ENCODE measurements at places on chromosomes 3 and 15. TPM values are rescaled to one million over a fixed set of nuclear protein-coding genes. Genes with fewer than 3 reads are reported as not detected.
A peak's percentile ranks its signal among the peaks of the same experiment; 100 is the strongest.

- no peak for DNase-seq
Measured at GRCh38 chr3:11819146-11819689, 27.5 kb downstream of the TAMM41 start.

PROS1 gene
- 2.3 TPM for total RNA-seq

LNP1 gene
- total RNA-seq, result 1.5 TPM

RPL15 gene
- total RNA-seq, result 1,190 TPM

DNA sequence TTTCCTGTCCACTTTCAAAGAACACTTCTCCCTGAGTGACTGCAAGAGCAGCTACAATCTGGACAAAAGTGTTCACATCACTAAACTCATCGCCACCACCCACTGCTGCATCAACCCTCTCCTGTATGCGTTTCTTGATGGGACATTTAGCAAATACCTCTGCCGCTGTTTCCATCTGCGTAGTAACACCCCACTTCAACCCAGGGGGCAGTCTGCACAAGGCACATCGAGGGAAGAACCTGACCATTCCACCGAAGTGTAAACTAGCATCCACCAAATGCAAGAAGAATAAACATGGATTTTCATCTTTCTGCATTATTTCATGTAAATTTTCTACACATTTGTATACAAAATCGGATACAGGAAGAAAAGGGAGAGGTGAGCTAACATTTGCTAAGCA, 1.8 kb downstream of the CCRL2 start:
- DNase-seq, result no peak

DNA sequence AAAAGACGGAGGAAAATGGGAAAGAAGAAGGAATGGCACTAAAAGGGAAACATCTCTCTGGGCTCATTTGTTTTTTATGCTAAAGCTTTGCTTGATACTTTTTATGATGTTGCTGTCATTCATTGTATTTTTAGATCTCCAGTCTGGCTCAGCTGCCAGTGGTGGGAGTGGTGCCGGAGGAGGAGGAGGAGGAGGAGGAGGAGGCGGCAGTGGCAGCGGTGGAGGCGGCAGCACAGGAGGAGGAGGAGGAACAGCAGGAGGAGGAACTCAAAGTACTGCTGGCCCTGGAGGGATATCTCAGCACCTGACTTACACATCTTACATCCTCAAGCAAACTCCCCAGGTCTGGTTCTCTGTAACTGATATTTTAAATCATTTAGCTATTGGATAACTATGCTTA, 49.6 kb downstream of the MAP6D1 start:
- no peak for DNase-seq

CLSTN2 gene
- total RNA-seq, result 3.8 TPM

- peak; percentile 43 for DNase-seq
Measured at GRCh38 chr15:69729167-69729748, 276.6 kb downstream of the RPLP1 start.

GRCh38 chr3:189232790-189233189, 61.0 kb downstream of the TPRG1 start:
- no peak for DNase-seq

All from pancreas (tissue), 10 donors.